Chondrocyte (in vitro differentiated cells): ENCODE measurements at places on chromosomes 4 and X. TPM values are rescaled to one million over a fixed set of nuclear protein-coding genes. Genes with fewer than 3 reads are reported as not detected.

DNA sequence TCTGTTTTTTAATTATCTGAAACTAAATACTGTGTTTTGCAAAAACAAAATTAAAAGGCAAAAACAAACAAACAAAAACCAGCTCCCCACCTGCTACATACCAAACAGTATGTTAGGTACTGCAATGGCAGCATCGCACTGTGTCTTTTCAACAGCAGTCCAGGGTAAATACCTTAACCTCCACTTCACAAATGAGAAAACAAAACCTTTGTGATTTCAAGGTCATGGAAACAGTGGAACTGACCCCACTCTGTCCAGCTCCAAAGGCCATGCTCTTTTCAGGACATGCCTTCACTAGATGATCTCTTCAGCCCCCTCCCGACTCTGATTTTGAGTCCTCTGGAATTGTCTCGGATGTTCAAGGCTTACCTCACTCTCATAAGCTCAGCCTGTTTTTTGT is 183.4 kb downstream of the CBR4 start:
- no peak for DNase-seq
- H3K27ac ChIP-seq, result peak overlapping the region; percentile 83
- no peaks in the 10 kb centered on the region for H3K27me3 ChIP-seq

DNA sequence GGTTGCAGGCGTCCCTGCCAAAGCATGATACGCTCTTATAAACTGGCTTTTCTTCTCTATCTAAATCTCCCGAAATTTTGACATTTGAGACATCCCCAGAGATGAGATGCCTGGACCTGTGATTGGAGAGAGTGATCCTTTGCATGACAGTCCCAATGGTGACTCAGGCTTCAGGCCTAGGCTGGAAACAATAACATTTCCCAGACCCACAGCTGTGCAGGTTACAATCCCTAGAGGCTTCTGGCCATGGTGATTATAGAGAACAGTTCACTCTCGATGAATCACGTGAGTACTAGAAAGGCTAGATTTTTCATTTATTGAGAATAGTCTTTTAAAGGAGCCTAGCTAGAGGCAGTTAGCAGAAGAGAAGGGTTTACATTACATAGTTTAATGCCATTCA is 75.9 kb downstream of the SPATA18 start:
- H3K4me1 ChIP-seq, result peaks cover 10% of the 10 kb centered on the region
- DNase-seq, result no peak
- no peaks in the 10 kb centered on the region for H3K27me3 ChIP-seq

- no peaks in the 10 kb centered on the region for H3K27me3 ChIP-seq
- no peak overlapping the region for H3K27ac ChIP-seq
- H3K4me1 ChIP-seq, result no peaks in the 10 kb centered on the region
- no peaks in the 10 kb centered on the region for H3K36me3 ChIP-seq
These were observed 645.0 kb downstream of the PCDH7 start for GRCh38 chr4:31365006-31365690.

- peaks cover 16% of the 10 kb centered on the region for H3K4me1 ChIP-seq
- DNase-seq, result no peak
- no peaks in the 10 kb centered on the region for H3K27me3 ChIP-seq
These were observed 31.4 kb upstream of the SLC25A31 start for GRCh38 chr4:127698789-127699200.

- no peak overlapping the region for H3K4me3 ChIP-seq
- no peak for DNase-seq
- H3K36me3 ChIP-seq, result no peaks in the 10 kb centered on the region
- no peaks in the 10 kb centered on the region for H3K27me3 ChIP-seq
These were observed 859.3 kb upstream of the LCORL start for GRCh38 chr4:18880871-18881270.

GRCh38 chr4:99633772-99634171 is 23.9 kb downstream of the C4orf54 start:
- no peaks in the 10 kb centered on the region for H3K36me3 ChIP-seq
- DNase-seq, result no peak
- H3K4me3 ChIP-seq, result no peak overlapping the region
- no peak overlapping the region for H3K27ac ChIP-seq
- no peaks in the 10 kb centered on the region for H3K4me1 ChIP-seq

DNA sequence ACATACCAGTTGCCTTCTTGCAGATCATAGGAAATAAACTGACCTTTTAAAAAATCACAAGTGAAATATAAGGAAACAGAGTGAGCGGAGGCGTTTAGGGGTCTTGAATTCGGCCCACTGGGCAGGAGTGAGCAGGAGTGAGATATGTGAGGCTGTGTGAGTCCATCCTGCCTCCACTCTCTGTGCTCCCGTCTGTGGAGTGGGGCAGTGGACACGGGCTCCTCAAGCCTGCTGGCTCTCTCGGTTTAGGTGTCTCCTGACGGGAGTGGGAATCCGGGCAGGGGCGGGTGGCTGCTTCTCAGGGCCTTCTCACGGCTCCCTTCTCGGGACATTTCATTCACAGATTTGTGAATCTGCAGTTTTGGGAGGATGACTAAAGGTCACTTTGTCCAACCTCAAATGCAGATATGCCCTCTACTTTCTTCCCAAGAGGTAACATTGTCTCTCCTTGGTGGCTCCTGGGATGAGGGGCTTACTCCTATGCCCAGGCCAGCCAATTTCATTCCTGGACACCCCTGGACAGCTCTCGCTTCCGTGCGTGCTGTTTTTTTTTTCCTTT is 27.6 kb downstream of the CYTL1 start:
- peaks cover 22% of the 10 kb centered on the region for H3K4me1 ChIP-seq
- H3K4me3 ChIP-seq, result no peak overlapping the region
- H3K36me3 ChIP-seq, result no peaks in the 10 kb centered on the region

DNA sequence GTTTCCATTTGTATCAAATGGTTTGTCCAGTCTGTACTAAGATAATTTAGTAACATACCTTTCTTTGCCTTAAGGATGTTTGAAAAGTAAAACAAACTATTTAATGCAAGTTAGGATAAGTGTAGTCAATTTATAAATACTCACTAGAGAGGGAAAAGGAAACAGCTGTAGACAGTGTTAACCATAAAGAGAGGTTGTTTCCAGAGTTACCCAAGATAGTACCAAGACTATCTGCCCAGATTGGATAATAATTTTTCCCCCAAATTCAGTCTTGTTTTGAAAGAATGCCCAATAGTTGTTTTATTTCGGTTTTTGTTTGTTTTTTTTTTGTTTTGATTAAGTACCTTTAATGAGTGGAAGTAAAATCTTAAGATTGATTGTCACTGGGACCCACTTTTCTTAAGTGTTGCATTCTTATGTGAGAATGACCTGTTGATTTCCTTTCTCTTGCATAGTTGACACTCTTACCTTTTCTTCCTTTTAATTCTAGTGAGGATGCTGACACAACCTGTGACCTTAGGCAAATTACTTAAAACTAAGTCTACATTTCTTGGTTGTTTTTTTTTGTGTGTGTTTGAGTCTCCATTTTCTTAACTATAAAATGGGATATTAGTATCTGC is 12.8 kb downstream of the AFF1 start:
- H3K4me1 ChIP-seq, result peaks cover 18% of the 10 kb centered on the region
- H3K27ac ChIP-seq, result no peak overlapping the region
- no peak for DNase-seq
- H3K36me3 ChIP-seq, result no peaks in the 10 kb centered on the region
- no peak overlapping the region for H3K4me3 ChIP-seq
- H3K27me3 ChIP-seq, result no peaks in the 10 kb centered on the region

GRCh38 chr4:48388525-48389154 is 47.3 kb downstream of the SLAIN2 start:
- peaks cover 8% of the 10 kb centered on the region for H3K36me3 ChIP-seq
- H3K27ac ChIP-seq, result no peak overlapping the region
- no peaks in the 10 kb centered on the region for H3K27me3 ChIP-seq

- no peaks in the 10 kb centered on the region for H3K36me3 ChIP-seq
- H3K4me1 ChIP-seq, result no peaks in the 10 kb centered on the region
- H3K27ac ChIP-seq, result no peak overlapping the region
- no peak for DNase-seq
- no peaks in the 10 kb centered on the region for H3K27me3 ChIP-seq
These were observed 42.7 kb upstream of the JADE1 start for GRCh38 chr4:128766781-128767180.

- no peaks in the 10 kb centered on the region for H3K4me1 ChIP-seq
- H3K27ac ChIP-seq, result no peak overlapping the region
- no peak overlapping the region for H3K4me3 ChIP-seq
- H3K27me3 ChIP-seq, result no peaks in the 10 kb centered on the region
- DNase-seq, result no peak
These were observed 8.0 kb downstream of the RADX start for GRCh38 chrX:106619797-106620196.

- no peak for DNase-seq
- H3K4me3 ChIP-seq, result no peak overlapping the region
- H3K36me3 ChIP-seq, result peaks cover 5% of the 10 kb centered on the region
- H3K27ac ChIP-seq, result no peak overlapping the region
- no peaks in the 10 kb centered on the region for H3K27me3 ChIP-seq
These were observed 43.3 kb upstream of the CTAG2 start for GRCh38 chrX:154696676-154697045.

GRCh38 chr4:108794136-108794535 is 31.3 kb upstream of the ETNPPL start:
- no peaks in the 10 kb centered on the region for H3K36me3 ChIP-seq
- DNase-seq, result no peak
- no peak overlapping the region for H3K4me3 ChIP-seq
- H3K4me1 ChIP-seq, result peaks cover 18% of the 10 kb centered on the region
- H3K27ac ChIP-seq, result no peak overlapping the region

- no peaks in the 10 kb centered on the region for H3K36me3 ChIP-seq
- no peaks in the 10 kb centered on the region for H3K27me3 ChIP-seq
- H3K4me1 ChIP-seq, result peaks cover 27% of the 10 kb centered on the region
- no peak overlapping the region for H3K4me3 ChIP-seq
- DNase-seq, result no peak
These were observed 247.3 kb downstream of the SLC7A11 start for GRCh38 chr4:137994853-137995252.

DNA sequence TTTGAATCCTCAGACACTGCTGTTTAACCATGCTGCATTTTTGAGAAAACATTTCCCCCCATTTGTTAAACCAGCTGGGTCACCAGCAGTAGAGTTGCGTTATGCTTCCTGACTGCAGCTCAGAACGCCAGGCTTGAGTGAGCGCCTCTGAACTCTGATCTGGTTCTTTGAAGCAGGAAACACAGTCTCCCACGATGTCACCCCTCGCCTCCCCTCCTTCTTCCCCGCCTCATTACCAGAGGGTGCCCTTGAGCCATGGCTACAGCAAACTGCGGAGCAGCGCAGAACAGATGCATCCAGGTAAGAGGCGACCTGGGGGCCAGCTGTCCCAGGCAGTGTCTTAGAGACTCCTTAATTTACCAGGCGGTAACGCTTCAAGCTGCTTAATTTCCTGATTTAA is 78.4 kb downstream of the REPS2 start:
- peaks cover 29% of the 10 kb centered on the region for H3K4me1 ChIP-seq
- H3K27me3 ChIP-seq, result peaks cover 3% of the 10 kb centered on the region
- H3K27ac ChIP-seq, result no peak overlapping the region
- DNase-seq, result no peak

GRCh38 chrX:68851082-68851481 is 22.3 kb downstream of the EFNB1 start:
- H3K4me1 ChIP-seq, result peaks cover 9% of the 10 kb centered on the region
- H3K36me3 ChIP-seq, result no peaks in the 10 kb centered on the region
- H3K4me3 ChIP-seq, result no peak overlapping the region

GRCh38 chr4:53174823-53175222 is 191.0 kb downstream of the SCFD2 start:
- no peak overlapping the region for H3K27ac ChIP-seq
- no peak overlapping the region for H3K4me3 ChIP-seq
- peaks cover 11% of the 10 kb centered on the region for H3K36me3 ChIP-seq
- DNase-seq, result no peak

DNA sequence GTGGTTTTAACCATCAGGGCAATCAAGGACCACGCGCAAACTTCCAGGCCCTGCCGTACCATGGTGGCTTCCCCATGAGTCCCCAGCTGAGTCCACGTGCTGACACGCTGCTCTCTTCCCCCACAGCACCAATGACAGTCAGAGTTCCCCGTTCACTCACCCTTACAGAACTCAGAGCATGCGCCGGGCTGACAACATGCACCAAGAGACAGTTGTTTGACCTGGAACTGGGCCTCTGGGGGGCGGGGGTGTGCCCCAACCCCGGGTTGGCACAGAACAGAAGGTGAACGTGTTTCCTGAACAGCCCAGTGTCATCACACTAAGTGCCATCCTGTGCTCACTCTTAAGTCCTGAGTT is 29.4 kb downstream of the IRF2 start:
- H3K27me3 ChIP-seq, result no peaks in the 10 kb centered on the region
- peaks cover 63% of the 10 kb centered on the region for H3K4me1 ChIP-seq
- peaks cover 1% of the 10 kb centered on the region for H3K36me3 ChIP-seq
- no peak overlapping the region for H3K27ac ChIP-seq
- DNase-seq, result no peak
- no peak overlapping the region for H3K4me3 ChIP-seq

DNA sequence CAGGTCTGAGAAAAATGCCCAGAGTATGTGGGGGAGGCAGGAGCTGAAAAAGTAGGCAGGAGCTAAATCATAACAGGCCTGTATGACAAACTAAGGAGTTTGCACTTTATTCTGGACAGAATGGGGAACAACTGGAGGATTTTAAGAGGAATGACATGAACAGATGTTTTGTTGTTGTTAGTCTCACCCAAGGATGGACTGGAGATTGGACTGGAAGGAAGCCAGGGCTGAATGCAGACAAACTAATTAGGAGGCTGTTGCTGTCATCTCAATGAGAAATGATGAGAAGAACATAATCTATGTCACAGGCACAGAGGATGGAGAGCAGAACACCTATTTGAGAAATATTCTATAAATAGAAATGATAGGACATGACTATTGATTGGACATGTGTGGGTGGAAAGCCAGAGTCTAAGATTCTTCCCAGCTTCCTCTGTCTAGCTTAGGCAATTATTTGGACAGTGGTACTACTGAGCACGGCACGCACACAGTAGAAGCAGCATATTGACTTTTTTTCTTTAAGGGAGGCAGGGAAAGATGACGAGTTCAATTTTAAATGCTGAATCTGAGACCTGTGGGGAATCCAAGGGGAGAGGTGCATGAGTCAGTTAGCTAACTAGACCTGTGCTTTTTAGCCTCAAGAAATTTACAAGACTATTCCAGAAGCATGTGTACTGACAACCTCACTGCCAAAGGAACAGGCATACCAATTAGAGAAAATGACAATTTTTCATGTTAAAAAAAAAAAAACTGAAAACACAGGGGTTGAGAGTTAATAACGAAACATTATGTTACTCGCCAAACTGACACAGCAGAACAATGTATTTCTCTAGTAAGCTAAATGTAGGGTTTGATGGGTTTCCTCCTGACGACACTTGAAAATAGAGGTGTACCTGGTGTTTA is 963 bp upstream of the USO1 start:
- peaks cover 4% of the 10 kb centered on the region for H3K36me3 ChIP-seq
- no peak for DNase-seq
- H3K27ac ChIP-seq, result peak overlapping the region; percentile 100
- no peaks in the 10 kb centered on the region for H3K27me3 ChIP-seq
- peak overlapping the region; percentile 99 for H3K4me3 ChIP-seq

GSX2 gene
- not detected in 3 replicates for total RNA-seq

CFI gene
- total RNA-seq, result not detected in 3 replicates

HTR2C gene
- total RNA-seq, result not detected in 3 replicates

AVPR2 gene
- not detected in 3 replicates for total RNA-seq

PLAC8 gene
- total RNA-seq, result 0.51 TPM in 1 of 3 replicates, not detected in the others

AWAT2 gene
- total RNA-seq, result not detected in 3 replicates

LGI2 gene
- total RNA-seq, result 0.30 to 0.85 TPM (median 0.36 TPM) in 3 replicates

OSTC gene
- 272 to 365 TPM (median 279 TPM) in 3 replicates for total RNA-seq

SORCS2 gene
- total RNA-seq, result 9.4 to 21.7 TPM (median 10.9 TPM) in 3 replicates
